ENCODE measurements at places on chromosomes 16 and 17.

- DNase-seq: no peak
These were observed 17.1 kb downstream of the CDH1 start for GRCh38 chr16:68754084-68754792.

DNA sequence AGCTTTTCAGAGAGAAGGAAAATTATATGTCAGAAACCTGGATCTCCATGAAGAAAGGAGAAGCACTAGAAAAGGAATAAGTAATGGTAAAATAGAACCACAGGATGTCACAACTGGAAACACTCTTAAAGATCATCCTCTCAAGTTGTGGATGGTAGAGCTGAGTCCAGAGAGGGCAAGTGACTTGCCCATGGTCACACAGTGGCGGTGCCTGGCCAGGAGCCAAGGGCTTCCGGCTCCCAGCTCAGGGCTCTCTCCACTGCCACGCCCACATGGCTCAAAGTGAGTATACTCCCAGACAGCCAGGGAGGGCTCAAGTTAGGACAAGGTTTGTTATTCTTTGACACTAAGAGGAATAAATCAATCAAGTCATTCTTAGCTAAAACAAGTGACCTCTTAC is 159.8 kb downstream of the COPRS start:
- DNase-seq: no peak

GRCh38 chr16:69727916-69728270 is 1.5 kb upstream of the NQO1 start:
- DNase-seq: no peak

DNA sequence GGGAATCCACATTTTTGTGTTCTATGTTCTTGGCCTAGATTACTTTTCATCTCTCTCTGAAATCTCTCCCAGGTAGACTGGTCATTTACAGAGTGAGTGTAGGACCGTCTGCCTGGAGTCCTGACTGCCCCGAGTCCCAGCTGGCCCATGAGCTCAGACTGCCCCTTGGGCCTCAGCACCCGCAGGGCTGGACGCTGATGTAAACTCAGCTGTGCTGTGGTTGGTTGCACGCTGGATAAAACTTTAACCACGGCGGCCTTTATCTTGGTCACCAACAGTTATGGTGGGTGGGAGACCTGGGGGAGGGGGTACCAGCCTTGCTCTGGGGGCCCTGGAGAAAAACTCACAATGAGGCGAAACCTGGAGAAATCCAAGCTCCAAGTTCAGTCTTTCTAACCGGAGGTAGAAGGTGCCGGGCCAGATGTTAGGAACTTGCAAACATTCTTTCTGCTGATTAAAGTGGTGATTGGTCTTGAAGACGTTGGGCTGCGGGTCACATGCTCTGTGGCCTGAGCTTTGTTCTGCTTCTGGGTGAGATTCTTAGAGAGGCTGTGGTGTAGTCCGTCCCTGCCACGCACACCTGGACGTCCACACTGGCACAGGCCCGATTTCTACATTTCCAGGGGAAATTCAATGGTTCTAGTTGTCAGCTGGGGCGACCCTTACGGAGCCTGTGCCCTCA is 6.9 kb downstream of the METRNL start:
- DNase-seq: no peak

GRCh38 chr16:51159865-51160264 is 8.8 kb upstream of the SALL1 start:
- no peak for DNase-seq

- DNase-seq: no peak
These were observed 49.8 kb downstream of the UBE2G1 start for GRCh38 chr17:4316648-4317047.

DNA sequence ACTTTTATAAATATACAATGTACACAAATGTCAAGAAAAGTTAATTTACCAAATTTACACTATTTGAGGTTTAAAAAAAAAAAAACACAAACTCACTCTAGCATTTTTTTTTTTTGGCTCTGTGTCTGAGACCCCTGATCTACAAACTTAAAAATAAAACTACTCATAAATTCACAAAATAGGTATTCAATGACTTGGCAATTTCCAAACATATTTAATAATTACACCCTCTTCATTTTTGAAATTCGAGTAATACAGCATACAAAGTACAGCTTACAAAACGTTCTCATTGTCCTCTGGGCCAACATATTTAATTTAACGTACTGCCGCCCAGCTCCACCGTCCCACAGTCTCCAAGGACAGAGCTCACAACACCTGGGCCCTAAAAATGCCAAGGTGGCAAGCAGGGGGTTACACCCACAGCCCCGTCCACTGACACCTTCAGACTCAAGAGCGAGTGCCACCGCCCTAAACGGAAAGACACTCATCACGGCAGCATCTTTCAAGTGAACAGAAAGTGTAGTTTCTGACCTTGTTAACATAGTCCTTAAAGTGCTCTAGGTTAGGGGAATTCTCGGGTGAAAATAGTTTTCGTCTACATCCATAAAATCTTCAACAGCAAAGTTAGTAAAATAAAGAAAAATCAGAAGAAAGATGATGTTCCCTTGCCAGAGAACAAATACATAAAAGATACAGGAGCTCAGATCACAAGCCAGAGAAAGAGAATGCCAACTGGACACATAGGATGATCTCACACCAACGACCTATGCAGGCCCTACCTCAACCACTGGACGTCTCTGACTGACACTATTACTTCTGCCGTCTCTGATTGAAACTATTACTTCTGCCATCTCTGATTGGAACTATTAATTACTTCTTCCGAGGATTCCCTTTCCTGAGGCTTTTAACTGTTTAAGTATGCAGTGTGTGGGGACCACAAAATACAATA is 4.2 kb downstream of the ADCY9 start:
- no peak for DNase-seq

- no peak for DNase-seq
These were observed 34.6 kb upstream of the WSB1 start for GRCh38 chr17:27259356-27259755.

DNA sequence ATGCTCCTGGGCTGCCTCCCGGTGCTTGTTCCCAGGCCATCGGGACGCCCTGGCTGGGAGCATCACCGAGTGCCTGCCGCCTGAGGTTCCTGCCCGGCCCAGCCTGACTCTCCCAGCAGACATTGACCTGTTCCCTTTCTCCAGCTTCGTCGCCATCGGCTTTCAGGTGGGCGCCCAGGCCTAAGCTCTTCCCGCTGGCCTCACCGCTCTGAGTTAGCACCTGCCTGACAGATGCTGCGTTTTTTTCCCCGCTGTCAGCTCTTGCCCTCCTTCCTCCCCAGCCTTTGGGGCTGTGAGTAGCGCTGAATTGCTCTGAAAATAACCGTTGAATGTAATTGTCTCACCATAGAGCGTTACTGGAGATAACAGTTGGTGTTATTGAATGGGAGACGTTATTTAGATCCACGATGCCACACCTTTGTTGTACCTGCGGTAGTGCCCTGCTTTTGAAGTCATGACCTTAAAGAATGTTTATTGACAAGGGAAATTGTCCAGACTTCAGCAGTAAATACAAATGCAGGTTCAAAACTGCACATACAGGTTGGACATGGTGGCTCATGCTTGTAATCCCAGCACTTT is 21.3 kb upstream of the SMIM5 start:
- DNase-seq: no peak

DNA sequence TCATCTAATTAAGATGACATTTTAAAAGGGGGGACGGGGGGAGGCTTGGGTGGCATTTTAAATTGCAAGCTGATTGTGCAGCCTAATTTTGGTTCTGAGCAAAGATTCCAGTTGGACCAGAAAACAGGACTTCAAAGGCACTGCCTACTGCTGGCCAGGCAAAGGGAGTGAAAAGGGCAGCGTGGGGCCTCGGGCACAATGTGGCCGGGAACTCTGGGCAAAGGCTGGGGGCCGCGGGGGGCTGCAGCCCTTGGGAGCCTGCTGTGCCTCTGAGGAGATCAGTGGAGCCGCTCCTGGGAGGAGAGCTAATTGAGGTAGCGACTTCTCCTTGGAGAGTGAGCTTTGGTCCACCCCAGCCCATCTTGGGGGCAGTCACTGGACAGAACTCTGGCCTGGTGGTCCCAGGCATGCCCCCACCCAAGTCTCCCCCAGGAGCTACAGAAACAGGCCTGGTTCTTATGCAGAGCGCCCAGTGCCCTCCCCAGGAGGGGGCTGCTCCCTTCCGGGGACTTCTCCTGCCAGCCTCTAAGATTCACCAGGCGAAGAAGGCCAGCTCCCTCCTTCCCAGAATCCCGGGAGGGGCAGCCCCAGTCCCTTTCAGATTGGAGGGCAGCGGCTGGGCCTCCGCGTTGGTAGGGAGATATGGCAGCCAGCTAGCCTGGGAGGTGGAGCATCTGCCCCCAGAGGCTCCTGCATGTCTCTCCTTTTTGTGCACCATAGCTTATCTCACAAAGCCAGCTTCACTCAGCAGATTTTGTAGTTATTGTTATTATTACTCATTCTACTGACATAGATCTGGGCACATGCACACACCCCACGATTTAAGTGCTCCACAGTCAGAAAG is 115.6 kb downstream of the GNAO1 start:
- DNase-seq: no peak

GRCh38 chr17:41530062-41531048 is 2.2 kb upstream of the KRT19 start:
- DNase-seq: no peak

DNA sequence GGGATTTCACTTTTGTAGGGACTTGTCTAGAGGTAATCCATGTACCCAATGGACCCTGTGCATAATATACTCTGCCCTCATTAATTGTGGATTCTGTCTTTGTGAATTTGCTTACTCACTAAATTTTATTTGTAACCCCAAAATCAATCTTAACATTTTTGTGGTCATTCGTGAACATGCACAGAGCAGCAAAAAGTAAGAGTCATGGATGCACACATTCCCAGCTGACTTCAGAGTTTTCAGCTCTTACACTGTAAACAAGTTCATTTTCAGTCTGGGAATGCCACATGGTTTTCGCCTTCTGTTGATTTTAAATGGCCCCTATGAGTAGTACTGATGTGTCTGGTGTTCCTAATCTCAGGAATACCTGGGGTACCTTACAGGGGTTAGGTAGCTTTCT is 24.3 kb downstream of the TAC4 start:
- DNase-seq: no peak

GRCh38 chr16:64892835-64893785 is 228.8 kb downstream of the CDH11 start:
- no peak for DNase-seq

All from DND-41 (cell line).